ENCODE measurements at places on chromosomes 13 and 19.
A peak's percentile ranks its signal among the peaks of the same experiment; 100 is the strongest.

GRCh38 chr19:4455719-4456475, 1.7 kb downstream of the UBXN6 start:
- DNase-seq = peak; percentile 39

DNA sequence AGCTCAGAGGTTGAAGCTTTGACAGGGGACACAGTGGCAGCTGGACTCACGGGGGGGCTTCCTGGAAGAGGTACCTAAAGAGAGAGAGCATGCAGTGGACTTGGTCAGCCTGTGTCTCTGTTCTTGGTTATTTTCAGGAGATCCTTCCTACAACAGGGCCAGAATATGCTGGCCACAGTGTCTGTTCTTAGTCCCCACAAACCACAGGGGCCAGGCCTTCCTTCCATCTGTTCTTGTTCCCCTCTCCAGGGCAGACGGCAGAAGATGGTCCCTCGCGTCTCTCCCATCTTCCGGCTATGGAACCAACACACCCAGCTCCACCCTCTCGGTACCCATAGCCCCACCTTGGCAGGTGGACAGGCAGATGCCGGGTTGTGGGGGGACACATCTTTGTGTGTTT, 24.8 kb downstream of the MAST3 start:
- no peak for DNase-seq

GRCh38 chr13:37490176-37490779, 108.3 kb downstream of the POSTN start:
- no peak for DNase-seq

DNA sequence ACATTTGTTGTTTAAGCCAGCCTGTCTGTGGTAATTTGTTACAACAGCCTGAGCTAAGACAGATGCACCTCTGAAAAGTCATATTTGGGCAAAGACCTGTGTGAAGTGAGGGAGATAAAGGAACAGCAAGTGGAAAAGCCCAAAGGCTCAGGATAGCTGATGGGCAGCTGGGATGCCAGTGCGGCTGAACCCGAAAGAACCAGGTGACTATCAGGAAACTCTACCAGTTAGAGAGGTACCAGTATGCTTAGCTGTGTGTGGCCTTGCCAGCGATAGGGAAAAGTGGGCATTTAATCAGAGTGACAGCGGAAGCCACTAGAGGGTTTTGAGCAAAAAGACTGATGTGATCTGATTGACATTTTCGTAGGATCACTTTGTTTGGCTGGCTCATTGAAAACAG, 764.8 kb upstream of the GPC6 start:
- DNase-seq = no peak

GRCh38 chr19:18768046-18768771, 22.9 kb downstream of the COMP start:
- DNase-seq = no peak

DNA sequence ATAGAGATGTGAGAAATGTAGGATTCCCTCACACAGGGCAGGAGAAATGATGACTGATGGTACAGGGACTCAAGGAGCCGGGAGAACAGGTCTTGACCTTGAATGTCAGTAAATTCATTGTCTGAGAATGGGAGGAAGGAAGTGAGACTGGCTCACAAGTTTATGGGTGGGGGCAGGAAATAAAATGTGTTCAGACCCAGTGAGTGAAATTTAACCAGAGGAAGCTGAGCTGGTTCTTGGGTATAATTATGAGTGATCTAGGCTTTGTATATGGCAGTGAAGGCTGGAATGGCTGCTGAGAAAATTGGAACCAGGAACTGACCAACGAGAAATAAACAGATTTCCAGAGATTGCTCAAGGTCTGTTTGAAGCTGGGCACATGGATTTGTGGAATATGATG, 6.3 kb upstream of the IGSF23 start:
- DNase-seq = no peak

DNA sequence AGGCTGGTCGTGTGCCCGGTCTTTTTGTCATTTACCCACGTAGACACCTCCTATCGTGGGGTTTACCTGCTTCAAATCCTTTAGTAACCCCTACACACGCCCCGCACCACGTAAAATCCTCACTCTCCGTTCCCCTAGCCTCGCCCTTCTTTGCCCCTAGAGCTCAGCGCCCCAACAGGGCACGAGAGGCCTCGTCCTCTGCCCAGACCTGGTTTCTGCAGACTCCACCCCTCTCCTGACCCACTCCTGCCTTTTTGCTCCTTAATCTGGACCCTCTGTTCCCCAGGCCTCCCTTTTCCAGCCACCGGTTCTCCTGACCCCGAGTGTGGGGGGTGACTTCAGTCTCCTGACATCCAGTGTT, 412 bp downstream of the ZNF528 start:
- no peak for DNase-seq

- DNase-seq = no peak
Observed at GRCh38 chr19:16850133-16850532, 20.9 kb downstream of the SIN3B start.

DNA sequence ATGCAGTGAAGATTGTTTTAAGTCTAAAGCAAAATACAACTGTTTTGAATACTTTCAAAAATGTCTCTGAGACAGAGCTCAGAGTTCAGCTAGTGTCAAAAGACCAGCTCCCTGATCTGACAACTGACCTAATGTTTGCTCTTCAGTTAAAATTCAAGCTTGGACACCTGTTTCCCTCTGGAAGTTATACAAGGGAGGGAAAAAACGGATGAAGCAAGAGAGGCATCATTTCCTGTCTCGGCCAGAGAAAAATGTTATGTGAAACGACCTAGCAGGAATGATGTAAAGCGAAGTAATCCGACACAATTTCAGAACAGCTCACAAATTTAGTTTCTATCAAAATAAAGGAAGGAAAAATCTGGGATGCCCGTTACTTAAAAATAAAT, 59.4 kb downstream of the ZAR1L start:
- DNase-seq = no peak

GRCh38 chr19:33520844-33521479, 629 bp downstream of the PEPD start:
- DNase-seq = no peak

DNA sequence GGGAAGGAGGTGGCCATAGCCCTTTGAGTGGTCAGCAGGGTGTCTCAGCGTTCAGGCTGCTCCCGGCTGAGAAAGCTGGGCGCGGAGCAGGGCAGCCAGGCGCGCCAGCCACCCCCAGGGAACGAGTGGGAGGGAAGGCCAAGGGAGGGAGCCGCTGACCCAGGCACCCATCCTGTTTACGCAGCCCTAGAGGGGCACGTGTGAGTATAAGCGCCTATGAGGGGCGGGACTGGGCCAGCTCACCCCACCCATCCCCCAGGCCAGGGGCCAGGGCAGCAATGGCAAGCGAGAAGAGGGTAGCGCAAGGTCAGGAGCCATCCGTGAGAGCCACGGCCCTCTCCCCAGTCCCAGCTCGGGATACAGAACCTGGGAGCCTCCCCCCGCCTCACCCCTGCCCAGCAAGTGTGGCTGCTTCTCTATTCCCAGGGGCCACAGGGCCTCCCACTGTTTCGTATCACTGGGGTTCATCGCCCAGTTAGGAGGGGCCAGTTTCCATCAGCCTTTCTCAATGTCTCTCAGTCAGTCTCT, 897 bp upstream of the DMKN start:
- DNase-seq = no peak

DNA sequence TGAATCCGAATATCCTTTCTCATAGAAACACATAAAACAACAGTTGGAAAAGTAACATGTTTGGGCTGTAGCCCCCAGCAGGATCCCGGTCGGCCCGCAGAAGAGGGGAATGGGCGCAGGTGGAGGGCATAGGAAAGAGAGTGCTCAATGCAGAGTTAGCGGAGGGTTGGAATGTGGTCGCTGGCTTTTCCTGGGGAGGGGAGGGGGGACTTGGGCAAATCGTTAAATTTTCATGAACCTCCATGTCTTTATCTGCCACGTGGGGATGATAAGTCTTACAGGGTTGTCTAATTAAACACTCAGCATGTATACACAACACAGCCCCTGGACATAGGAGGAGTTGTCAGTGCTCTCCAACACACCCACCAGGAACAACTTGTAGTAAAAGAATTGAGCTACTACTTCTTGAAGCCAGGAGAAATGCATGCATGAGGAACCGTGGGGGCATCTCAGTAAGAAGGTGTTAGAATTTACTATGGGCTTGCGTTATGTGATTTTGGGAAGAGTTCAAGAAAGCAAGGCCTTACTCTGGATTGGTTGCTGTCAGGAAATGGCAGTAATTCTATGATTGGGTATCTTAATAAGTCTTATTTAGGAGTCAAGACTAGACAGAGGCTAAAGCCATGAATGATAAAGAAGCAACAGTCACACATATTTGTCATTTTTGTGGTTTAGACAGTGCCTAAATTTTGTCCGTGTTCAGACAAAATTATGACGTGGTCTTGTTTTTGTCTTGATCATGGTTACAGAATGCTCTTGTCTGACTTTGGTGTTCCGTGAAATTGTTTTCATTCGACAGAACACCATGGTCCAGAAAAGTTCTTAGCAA, 671 bp upstream of the SLC46A3 start:
- no peak for DNase-seq

- DNase-seq = no peak
Observed at GRCh38 chr19:10808937-10809649, 26.9 kb downstream of the TMED1 start.

DNA sequence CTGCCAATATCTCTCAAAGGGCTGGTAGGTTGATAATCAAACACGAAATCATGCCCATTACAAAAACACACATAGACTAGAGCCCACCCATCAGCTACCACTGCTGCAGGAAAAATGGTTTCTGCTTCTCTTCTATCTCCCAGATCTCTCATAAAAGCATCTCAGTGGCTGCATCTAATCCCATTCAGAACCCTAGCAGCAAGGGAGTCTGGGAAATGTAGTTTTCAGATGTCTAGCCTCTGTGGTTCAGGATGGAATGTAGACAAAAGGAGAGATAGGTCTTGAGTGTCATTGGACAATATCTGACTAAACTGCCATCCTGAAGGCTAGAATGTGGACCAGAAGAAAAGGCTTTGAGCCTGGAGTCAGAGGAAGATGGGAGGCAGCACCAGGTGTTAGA, 32.1 kb downstream of the RDH8 start:
- DNase-seq = no peak

DNA sequence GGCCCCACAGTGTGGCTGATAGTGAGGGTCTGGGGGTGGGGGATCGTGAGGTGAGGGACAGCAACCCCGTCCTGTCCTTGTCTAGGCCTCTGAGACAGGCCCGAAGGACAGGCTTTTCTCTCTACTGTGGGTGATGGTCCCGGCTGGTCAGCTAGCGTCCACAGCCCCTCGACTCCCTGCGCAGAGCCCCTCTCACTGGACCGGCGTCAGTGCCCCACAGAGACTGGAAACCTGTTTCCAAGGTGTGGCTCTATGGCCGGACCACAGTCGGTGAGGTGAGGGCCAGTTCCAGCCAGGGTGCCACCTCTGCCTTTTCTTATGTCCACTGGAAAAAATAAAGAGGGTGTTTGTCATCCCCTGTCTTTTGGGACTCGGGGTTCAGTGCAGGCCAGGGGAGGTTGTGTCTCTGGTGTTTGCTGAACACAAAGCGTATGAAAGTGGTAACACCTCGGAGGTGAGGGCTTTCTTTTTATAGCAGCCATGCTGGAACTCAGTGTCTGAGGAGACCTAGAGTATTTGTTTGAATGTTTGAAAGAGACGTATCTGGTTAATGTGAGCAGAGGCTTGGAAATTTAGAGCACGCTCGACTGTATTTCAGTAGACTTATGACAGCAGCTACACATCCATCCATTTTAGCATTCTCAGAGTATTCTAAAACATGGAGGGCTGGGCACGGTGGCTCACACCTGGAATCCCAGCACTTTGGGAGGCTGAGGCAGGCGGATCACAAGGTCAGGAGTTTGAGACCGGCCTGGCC, 22.8 kb downstream of the ATP11A start:
- no peak for DNase-seq

DNA sequence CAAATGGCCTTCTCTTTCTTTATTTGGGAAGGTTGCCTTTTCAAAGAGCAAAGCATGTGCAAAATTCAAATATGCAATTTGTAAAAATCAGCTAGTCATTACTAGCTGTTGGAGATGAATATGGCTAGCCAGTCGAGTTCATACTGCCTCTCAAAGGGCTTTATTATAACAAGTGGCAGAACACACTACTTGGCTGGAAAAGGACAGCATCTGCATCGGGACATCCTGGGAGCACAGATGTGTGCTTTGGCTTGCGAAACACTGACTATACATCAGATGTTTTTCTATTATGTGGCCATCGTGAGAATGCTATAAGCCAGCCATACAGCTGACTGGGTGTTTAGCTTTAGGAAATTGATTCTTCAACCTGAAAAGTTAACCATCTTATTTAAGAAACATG, 424.2 kb downstream of the KCTD12 start:
- DNase-seq = no peak

DNA sequence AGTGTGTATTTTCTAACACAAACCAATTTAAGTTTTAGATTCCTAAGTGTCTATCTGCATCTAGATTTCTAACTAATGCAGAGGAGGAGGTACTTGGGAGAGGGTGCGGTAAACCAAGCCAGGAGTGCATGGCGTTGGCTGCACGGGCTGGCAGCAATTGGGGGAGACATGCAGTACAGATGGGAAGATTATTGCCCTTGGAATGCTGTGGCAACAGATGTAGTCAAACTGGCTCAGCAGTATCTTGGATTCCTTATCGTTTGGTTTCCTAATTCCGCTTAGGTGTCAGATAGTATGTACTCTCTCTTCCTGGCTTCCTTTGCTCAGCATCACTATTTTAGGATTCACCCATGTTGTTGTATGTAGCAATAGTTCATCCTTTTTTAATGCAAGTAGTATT, 29.4 kb upstream of the STK24 start:
- DNase-seq = no peak

DNA sequence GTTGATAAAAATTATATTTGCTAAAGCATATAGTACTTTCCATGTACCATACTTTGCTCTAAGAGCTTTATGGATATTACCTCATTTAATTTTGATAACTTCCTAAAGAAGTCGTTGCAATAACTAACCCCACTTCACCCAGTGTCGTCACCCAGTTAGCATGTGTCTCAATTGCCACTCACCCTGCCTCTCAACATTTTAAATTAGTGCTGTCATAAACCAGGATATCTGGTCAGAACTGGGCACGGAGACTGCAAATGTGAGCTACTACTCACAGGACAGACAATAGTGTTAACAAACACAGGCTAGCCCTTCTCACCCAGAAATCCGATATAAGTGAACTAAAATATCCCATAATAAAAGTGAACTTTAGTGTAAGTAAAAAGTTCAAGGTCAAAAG, 430.6 kb downstream of the KLF12 start:
- no peak for DNase-seq

GRCh38 chr13:18949970-18950369, 231.7 kb downstream of the TUBA3C start:
- no peak for DNase-seq

DNA sequence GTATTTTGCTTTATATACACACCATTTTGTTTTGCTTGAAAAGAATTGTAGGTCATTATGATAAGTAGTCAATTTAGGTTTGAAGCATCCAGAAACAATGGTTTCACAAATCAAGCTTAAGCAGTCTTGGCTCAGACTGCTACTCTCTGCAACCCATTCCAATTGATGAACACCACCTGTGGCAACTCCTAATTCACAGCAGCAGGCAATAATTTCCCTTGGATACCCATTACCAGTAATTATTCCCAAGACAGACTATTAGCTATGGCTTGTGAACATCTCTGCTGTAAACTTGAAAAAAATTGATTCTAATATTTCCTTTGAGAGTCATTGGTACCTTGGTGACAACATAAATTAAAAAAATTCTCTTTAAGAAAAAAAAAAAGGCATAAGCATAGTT, 299.3 kb upstream of the SLITRK6 start:
- no peak for DNase-seq

- DNase-seq = no peak
Observed at GRCh38 chr13:58804832-58805231, 1173.3 kb downstream of the PCDH17 start.

Measured in NCI-H510A (cell line).